Activated T-helper 9 cell treated with anti-CD3 and anti-CD28 coated beads, Interleukin-2, amount 50 U/mL, for 16 hours (primary cell): ENCODE measurements at places on chromosomes 1 and 21.

DNA sequence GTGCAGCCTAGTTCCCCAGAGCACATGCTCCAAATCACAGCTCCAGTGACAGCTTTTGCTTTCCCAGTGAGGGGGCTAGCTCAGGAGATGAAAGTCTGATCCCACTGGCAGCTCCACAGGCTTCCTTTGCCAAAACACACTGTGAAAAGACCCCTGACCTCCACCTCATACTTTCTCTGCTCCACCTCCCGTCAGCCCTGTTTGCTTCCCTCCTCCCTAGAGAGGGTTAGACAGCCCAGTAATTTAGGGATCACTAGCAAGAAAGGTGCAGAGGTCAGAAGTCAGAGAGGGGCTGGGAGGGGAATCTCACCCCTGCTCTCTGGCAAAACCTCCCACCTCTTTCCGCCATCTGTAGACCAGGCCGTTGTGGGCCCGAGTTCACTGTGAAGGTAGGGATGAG lies 62.8 kb downstream of the PLXNA2 start:
- DNase-seq: no peak

- no peak for DNase-seq
Observed at GRCh38 chr1:211684791-211685190, 9.4 kb upstream of the NEK2 start.

GRCh38 chr1:54487571-54488050 lies 60.4 kb upstream of the ACOT11 start:
- DNase-seq: no peak

DNA sequence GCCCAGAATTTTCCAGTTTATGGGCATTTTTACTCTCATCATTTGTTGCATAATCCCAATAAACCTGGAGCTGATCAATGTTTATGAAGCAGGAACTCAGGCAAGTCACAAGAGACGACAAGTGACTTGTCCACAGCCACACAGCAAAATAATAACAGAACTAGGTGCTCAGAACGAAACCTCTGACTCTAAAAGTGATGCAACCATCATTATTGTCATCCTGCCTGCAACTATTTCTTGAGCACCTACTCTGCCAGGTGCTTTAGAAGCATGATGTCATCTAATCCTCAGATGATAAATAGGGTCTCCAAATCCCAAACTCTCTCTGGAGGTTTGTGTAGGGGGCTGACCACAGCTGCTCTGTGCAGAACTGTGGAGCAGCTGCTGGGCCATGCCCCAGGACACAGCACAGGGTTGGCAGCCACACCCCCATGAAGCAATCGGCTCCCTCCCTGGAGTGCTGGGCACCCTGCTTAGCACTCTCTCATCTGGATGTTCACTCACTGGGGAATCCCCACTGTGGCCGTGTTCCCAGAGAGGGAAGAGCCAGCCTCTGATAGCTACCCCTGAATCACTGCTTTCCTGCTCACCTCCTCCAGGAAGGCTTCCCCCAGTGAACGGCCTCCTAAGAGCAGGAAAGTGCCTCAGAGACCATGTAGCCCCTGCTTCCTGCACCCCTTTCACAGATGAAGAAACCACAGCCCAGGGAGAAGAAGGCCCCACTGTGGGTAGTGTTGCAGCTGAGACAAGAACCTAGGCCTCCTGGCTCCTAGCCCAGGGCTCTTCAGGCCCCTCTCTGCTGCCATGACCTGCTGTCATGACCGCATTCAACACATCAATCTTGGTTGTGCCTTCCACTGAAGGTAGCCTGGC lies 2.1 kb downstream of the TTC22 start:
- peak; percentile 13 for DNase-seq

- DNase-seq: no peak
Observed at GRCh38 chr1:25505656-25506385, 37.6 kb upstream of the LDLRAP1 start.

GRCh38 chr1:241422470-241422869 lies 65.5 kb upstream of the RGS7 start:
- no peak for DNase-seq

GRCh38 chr1:234772345-234773147 lies 162.6 kb upstream of the IRF2BP2 start:
- DNase-seq: peak; percentile 79

DNA sequence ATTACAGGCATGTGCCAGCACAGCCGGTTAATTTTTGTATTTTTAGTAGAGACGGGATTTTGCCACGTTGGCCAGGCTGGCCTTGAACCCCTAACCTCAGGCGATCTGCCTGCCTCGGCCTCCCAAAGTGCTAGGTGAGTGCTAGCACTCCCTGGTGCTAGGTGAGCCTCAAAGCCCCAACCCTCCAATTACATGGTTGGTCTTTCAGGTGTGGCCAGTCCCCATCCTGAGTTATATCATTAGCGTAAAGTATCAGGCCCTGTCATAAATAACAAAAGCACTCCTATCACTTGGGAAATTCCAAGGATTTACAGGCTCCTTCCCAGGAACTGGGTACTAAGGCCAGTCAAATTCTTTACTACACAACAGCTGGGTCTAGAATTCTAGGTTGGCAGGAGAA lies 138.0 kb downstream of the PIK3R3 start:
- DNase-seq: no peak
